ENCODE measurements at places on chromosomes 11 and 22.

- no peak for DNase-seq
These were observed 741.4 kb downstream of the NTM start for GRCh38 chr11:132111838-132112237.

DNA sequence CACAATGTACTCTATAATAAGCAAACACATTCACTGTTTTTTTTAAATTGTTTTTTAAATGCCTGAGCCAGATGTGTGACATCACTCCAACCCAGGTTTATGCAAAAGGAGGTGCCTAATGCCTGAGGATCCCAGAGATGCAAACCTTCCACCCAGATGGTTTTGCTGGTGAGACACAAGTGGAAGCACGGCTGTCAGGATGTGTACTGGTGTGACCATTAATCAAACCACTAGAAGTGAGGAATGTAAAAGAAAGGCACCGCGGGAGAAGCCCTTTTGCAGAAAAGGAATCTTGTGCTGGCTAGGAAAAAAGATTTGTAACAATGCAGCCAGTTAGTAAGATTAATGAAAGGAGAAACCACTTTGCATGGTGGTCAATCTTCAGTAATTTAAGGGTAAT lies 407.4 kb downstream of the LARGE1 start:
- DNase-seq = no peak

GRCh38 chr11:113574171-113574570 lies 99.0 kb upstream of the DRD2 start:
- no peak for DNase-seq

DNA sequence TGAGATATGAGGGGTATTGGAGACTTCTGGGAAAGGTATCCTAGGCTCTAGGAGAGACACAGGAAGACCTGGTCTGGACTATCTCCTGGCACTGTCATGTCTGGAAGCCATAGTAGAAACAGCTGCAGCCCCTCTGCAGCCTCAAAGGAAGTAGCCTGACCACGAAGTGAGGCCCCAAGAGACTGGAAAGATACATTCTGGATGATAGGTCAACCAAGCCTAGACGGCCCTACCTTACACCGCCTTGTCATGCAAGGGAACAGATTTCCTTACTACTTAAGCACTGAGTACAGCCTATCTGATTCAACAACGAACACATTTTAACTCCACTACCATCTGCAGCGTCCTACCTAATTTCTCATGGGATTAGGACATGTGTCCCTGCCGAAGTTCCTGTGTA lies 31.1 kb downstream of the UQCR10 start:
- no peak for DNase-seq

- DNase-seq = no peak
These were observed 489.6 kb downstream of the MN1 start for GRCh38 chr22:27311698-27312550.

DNA sequence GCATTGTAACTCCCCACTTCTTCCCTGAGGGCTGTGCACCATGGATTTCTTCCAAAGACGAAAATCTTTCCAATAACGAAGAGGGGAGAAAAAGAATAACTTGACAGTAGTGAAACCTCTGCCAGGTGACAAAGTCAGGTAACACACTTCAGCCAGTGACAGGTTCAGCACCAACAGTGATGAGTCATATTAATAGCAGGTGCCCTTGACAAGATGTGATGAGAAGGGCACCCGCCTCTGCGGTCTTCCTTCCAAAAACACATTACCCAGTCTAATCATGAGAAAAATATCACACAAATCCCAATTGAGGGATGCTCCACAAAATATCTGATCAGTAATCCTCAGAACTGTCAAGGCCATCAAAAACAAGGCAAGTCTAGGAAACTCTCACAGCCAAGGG lies 157.8 kb downstream of the EFCAB6 start:
- no peak for DNase-seq

DNA sequence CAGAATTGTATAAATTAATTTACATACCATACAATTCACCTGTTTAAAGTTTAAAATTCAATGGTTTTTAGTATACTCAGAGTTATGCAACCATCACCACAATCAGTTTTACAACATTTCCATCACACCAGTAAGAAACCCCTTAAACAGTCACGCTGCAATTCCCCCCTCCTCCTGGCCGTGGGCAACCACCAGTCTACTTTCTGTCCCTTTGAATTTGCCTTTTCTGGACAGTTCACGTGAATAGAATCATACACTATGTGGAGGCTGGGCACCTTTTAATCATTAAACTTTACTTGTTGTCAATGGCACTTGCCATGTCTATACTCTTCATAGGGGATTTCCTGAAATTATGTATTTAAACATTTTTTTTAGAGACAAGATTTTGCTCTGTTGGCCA lies 20.1 kb upstream of the SWAP70 start:
- no peak for DNase-seq

DNA sequence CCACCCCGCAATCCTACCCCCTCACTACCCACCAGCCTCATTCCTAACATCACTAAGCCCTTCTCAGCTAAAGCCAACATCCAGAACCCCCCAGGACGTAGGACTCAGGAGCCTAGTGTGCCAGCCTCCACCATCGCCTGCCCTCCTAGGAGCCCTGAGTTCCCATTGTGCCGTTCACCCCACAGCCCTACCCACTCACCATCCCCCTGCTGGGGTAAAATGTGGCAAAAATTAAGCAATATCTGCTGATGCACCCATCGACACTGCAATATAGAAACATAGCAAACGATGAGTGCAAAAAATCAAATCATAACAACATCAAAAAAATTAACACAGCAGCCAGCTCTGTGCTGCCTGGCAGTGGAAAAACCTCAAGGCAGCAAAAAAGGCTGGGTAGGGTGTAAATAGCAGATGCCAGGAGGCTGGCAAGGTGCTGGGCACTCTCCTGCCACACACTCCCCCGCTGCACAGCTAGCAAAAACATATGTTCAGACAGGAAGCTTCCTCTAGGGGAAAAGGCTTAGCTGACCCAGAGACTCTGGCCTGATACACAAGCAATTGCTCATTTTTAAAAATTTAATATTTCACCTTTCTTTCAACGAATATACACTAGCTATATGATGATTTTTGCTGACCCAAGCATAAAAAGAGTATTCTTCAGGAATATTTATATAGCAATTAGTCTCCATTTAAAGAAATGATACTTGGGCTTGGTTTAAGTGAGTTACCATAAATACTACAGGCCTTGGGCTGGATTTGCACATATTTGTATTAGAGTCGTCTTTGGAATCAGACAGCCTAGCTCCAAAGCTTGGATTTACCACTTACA lies 33.8 kb downstream of the PRDM10 start:
- no peak for DNase-seq

GRCh38 chr11:77525455-77526091 lies 51.7 kb upstream of the PAK1 start:
- no peak for DNase-seq

- DNase-seq = no peak
These were observed 391.1 kb downstream of the TENM4 start for GRCh38 chr11:79049741-79050179.

DNA sequence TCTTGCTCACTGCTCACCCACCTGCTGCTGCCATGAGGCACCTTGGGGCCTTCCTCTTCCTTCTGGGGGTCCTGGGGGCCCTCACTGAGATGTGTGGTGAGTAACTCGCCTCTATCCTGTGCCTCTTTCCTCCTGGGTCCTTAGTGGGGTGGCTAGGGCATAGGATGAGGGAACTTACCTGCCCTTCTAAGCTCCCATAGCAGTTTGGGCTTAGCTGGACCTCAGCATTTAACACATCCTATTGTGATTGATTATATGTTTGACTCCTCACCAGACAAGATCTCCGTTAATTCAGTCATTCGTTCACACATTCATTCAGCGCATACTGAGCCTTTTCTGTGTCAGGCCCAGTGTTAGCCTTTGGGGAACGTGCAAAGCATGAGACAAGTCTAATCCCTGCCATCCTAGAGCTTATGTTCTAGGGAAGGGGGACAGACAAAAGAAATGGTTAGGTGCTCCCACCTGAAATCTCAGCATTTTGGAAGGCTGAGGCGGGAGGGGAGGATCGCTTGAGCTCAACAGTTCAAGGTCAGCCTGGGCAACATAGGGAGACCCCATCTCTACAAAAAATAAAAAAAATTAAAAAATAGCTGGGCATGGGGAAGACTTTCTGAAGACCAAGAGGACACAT lies 441 bp downstream of the TCN2 start:
- no peak for DNase-seq

GRCh38 chr11:47932544-47932943 lies 47.8 kb upstream of the PTPRJ start:
- no peak for DNase-seq

DNA sequence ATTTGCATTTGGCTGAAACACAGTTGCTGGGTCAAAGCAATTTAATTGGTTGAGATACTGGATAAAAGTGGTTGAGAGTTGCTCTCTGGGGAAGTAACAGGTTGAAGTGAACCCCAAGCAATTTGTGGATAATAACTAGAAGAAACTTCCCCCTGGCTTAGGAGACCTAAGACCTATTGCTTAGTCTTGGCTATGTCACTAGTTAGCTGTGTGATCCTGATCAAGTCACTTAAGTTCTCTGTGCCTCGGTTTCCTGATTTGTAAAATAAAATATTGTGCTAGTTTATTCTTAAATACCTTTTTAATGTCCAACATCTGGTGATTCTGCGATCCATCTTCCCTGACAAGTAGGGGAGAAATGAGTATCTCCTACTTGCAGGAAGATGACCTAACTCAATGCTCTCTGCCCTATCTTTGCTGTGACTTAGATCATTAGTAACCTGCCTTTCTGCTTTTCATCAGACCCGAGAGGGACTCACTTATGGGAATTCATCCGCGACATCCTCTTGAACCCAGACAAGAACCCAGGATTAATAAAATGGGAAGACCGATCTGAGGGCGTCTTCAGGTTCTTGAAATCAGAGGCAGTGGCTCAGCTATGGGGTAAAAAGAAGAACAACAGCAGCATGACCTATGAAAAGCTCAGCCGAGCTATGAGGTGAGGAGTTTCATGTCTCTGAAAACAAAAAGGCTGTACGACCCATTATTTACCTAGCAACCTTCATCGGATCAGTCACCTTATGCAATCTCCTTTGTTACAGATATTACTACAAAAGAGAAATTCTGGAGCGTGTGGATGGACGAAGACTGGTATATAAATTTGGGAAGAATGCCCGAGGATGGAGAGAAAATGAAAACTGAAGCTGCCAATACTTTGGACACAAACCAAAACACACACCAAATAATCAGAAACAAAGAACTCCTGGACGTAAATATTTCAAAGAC lies 37.5 kb downstream of the EHF start:
- no peak for DNase-seq

DNA sequence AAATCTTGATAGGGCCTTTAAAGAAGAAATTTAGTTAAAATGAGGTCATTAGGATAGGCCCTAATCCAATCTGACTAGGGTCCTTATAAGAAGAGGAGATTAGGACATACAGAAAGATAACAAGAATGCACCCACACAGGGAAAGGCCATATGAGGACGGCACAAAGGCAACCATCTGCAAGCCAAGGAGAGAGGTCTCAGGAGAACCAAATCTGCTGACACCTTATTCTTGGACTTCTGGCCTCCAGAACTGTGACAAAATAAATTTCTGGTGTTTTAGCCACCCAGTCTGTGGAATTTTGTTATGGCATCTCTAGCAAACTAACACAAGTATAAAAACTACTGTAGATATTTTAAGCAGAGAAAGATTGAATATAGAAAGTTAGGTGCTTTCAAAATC lies 28.6 kb downstream of the ADM start:
- DNase-seq = no peak

DNA sequence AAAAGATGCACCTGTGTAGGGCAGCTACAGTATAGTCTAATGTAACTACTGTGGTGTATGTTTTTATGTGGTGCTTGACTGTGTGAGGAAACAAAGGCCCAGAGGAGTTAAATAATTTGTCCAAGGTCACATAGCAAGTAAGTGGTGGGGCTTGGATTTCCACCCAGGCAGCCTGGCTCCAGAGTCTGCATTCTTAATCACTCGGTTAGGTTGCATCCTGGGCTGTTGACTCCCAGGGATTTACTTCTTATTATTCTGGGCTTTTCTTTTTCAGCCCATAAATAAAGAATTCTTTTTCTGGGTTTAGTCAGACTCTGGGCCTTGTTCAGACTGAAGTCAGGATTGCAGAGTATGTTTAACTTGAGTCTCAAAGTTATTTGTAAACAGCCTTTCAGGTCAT lies 82.1 kb downstream of the ARHGAP42 start:
- no peak for DNase-seq

DNA sequence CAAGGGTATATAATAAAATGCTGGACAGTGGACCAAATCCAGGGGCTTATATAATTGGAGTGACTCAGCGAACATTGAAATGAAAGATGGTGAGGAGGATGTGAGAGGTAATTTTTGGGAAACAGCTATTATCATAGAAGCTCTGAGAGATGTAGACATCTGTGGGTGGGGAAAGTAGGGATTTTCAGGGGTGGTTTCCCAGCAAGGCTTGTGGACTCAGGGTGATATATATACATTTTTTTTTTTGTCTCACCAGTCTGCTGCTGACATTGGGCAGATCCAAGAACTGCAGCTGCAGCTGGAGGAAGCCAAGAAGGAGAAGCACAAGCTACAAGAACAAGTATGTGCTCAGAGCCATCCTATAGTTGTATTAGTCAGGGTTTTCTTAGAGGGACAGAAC lies 208.1 kb downstream of the MYO18B start:
- DNase-seq = no peak

Measured in stimulated activated effector memory CD8-positive, alpha-beta T cell treated with anti-CD3 and anti-CD28 coated beads, Interleukin-12 subunit alpha, Interleukin-12 subunit beta, amount 100 ng/mL, for 72 hours (primary cell).